ENCODE measurements at places on chromosomes 3 and 15. TPM values are rescaled to one million over a fixed set of nuclear protein-coding genes. Genes with fewer than 3 reads are reported as not detected.

- DNase-seq = no peak
These were observed 249.5 kb upstream of the TRIM42 start for GRCh38 chr3:140428380-140428779.

DNA sequence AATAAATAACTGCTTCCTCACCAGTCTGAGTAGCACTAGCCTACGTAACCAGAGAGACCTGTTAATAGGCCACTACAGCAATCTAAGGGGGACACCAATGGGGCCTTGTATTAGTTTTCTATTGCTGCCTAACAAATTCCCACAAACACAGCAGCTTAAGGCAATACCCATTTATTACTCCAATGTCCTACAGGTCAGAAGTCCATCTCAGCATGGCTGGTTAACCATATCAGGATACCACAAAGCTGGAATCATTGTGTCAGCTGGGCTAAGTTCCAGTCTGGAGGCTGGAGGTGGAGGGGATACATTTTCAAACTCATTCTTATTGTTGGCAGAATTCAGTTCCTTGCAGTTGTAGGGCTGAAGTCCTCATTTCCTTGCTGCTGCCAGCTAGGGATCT is 331.9 kb downstream of the ULK4 start:
- no peak for DNase-seq

- DNase-seq = no peak
These were observed 70.4 kb upstream of the DLG1 start for GRCh38 chr3:197368821-197369220.

DNA sequence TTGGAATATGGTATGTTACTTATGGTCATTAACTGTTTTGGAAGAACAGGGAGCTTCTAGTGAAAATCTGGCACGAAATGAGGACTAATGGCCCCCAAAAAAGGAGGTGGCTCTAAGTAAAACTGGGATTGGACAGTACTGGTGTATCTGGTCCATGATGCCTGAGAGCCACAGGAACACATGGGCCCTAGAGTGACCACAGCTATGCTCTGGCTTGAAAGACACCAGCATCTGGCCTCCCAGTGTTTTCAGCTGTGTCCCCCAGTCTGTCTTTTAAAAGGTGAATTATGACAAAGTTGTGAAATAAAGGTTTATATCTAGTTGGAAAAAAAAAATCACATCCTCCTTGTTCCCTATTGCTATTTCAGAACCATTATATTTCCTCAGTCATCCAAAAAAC is 64.5 kb downstream of the GSK3B start:
- DNase-seq = no peak

- no peak for DNase-seq
These were observed 8.8 kb downstream of the PRICKLE2 start for GRCh38 chr3:64216274-64217147.

DNA sequence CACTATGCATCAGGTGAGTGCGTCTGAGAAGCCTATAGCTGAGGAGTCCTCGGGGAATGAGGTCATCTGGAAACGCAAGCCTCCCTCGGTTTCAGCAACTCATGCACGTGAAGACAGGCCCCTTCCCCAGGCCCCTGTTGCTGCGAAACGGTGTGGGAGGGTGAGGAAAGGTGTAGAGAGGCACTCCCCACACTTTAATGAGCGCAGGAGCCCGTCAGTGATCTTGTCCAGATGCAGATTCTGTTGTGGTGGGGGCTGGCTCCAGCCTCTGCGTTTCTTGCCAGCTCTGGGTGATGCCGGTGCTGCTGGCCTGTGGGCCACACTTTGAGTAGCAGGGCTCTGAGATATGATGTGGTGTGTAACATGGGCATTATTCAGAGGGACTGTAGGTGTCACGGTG is 38.6 kb upstream of the LACTB start:
- DNase-seq = no peak

The RBMS3 gene
- total RNA-seq = 65.1 TPM

DNA sequence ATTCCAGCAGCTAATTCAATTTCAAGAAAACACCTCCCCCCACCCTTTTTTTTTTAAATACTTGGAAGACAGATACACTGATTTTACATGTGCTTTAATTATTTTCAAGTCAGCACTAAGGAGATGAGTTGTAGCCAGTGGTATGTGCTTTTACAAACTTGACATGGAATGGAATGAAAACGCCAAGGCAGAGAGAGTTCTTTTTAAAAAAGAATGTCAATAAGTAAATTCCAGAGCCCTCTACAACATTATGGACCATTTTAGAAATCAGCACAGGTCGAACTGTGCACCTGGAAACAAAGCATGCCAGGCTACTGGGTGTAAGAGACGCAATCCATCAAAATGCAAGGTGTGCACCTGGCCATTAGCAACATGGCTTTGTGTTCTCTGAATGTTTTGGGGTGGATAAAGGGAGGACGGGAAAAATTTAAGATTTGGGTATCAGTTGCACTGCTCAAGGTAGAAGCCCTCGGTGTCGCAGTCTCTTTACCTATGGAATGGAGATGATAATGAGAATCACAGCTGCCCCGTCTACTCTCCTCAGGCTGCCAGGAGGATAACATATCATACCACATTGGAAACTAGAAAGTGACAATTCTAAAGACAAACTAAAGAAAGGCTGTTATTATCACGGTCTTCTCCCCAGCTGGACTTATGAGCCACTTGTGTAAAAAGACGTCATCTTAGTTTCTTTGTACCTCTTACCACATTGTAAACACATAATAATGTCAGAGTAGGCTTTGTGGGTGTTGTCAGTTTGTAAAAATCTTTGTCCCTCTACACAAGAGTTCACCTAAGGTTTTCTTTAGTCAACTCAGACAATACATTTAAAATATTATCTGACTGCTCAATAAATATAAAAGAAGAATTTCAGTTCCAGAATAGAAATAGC is 107.4 kb upstream of the PRICKLE2 start:
- no peak for DNase-seq
